ENCODE measurements at places on chromosomes 11 and 22. TPM values are rescaled to one million over a fixed set of nuclear protein-coding genes. Genes with fewer than 3 reads are reported as not detected.

Gene SAA4
- total RNA-seq, result not detected

Gene OR8J3
- total RNA-seq, result not detected

Gene XKR3
- total RNA-seq, result not detected

Gene SUSD2
- 0.25 TPM for total RNA-seq

Gene MISFA
- 0.74 TPM for total RNA-seq

Gene FOLR1
- total RNA-seq, result 0.25 TPM

Gene PTPN5
- 24.6 TPM for total RNA-seq

Gene POU2AF3
- 0.49 TPM for total RNA-seq

Gene KDM4E
- total RNA-seq, result not detected

Gene ZNF215
- 4.2 TPM for total RNA-seq

Gene OR8G1
- not detected for total RNA-seq

Gene NUP160
- total RNA-seq, result 59.0 TPM

Gene VSTM5
- 2.0 TPM for total RNA-seq

Gene LDHAL6A
- 0.25 TPM for total RNA-seq

Gene SYT7
- 27.5 TPM for total RNA-seq

Gene EWSR1
- 122 TPM for total RNA-seq

Gene INPP5J
- total RNA-seq, result 2.5 TPM
